ENCODE measurements at places on chromosomes 13 and 19. TPM values are rescaled to one million over a fixed set of nuclear protein-coding genes. Genes with fewer than 3 reads are reported as not detected.

DNA sequence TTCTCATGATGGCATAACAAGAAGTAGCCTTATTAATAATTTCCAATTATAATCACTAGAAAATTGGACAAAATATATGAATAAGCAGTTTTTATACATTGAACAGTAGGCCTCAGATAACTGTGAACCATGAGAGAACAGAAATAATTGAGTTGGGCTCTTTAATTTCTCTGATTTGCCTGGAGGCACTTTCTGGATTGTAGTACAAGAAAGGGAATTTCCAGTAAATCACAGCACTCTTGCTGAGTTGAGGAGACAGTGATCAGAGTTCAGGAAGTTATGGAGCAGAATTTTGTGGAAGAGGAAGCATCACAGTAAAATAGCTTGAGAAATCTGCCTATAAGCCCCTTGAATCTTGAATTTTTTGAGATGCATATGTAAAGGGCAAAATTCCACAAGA, 216.2 kb downstream of the MAB21L1 start:
- no peak for DNase-seq

DNA sequence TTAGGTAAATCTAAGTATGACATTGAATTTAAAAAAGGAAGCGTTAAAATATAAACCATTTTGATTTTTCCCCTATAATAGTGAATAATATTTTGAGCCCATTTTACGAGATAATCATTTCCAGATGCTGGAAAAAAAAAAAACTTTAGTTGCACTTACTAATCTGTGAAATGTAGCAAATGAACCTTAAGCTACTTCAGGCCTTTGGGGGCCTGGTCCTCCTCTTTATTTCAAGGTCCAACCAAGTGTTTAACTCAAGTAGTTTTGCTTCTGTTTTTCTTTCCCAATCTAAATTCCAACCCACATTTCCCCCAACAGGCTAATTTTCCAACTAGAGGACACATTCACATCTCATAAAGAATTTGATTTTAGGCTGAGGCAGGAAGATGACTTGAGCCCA, 101.2 kb downstream of the TNFRSF19 start:
- DNase-seq, result no peak

GRCh38 chr13:80663788-80664187, 322.9 kb upstream of the SPRY2 start:
- DNase-seq, result no peak

GRCh38 chr13:34361560-34361959, 543.6 kb downstream of the RFC3 start:
- no peak for DNase-seq

Gene SLC10A2
- not detected for total RNA-seq

Gene WTIP
- total RNA-seq, result 9.5 TPM

GRCh38 chr19:10918359-10918758, 10.1 kb downstream of the YIPF2 start:
- DNase-seq, result no peak

Gene AMER2
- 113 TPM for total RNA-seq

GRCh38 chr13:30429721-30430694, 7.7 kb downstream of the UBE2L5 start:
- DNase-seq, result no peak

- DNase-seq, result peak; percentile 24
Observed at GRCh38 chr13:31011901-31012654, 79.6 kb downstream of the TEX26 start.

Gene B3GNT3
- total RNA-seq, result not detected

GRCh38 chr19:536031-536880, 4.7 kb downstream of the CDC34 start:
- no peak for DNase-seq

DNA sequence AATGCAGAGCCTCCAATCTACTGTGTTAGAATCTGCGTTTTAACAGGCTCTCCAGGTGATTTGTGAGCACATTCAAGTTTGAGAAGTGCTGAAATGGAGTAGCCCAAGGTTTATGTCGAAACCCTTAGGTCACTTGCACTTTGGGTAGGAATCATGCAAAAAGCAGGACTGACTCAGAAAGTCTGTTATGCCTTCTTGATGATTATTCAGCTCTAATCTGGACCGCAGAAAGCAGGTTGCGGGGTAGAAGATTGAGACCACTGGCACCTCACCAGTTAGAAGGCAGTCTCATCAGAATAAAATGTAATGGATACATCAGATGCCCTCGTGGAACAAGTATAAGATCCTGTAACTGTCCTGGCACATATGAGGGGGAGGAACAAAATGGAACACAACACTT, 326.3 kb downstream of the DCLK1 start:
- DNase-seq, result no peak

Gene ITGBL1
- 4.3 TPM for total RNA-seq

Gene ACP5
- 0.91 TPM for total RNA-seq

DNA sequence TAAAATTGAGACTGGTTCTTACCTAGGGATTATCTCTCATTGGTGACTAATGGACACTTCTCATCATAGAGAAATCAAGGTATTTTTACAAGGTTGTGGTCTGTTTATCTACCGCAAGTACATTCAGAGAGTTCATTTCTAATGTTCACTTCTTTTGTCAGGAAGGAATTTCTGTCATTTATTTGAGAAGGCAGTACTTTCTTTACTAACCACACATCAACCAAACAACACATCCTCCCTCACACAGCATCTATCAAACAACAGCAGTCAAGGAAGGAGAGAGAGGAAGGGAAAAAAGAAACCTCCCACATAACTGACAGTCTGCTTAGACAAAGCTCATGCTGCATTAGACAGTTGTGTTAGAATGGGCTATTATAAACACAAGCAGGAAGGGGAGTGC, 182.3 kb upstream of the KLF12 start:
- DNase-seq, result no peak
